ENCODE measurements at places on chromosomes 7 and 10.

DNA sequence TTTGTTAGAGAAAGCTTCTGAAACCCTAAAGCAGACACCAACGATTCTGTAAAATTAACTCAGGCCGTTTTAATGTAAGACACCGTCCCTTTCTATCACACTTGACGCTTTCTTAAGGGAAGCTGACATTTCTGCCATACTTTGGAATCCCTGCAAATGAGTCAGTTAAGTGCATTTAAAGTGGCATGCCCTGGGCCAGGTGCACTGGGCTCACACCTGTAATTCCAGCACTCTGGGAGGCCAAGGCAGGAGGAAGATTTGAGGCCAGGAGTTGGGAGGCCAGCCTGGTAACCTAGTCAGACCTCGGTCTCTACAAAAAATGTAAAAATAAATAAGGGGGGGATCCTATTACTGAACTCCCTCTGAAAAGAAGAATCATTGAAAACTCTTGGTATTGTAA, 4.4 kb downstream of the UBE2H start:
- no peak for DNase-seq

DNA sequence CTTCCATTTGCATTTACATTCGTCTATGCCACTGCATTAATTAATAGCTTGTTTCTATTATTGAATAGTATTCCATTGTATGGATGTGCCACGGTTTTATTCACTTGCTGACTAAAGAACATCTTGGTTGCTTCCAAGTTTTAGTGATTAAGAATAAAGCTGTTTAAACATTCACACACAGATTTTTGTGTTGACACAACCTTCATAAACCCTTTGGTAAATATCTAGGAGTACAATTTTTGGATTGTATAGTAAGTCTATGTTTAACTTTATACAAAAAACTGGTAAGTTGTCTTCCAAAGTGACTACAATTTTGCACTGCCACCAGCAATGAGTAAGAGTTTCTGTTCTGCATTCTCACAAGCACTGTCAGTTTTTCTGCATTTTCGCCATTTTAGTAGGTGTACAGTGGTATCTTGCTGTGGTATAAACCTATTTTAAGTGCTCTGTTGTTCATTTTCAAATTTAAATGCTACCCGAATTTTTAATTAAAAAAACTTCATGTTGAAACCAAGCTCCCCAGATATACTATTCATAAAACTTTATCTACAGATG, 121.4 kb downstream of the RNF133 start:
- no peak for DNase-seq

- DNase-seq: no peak
Measured at GRCh38 chr7:27585781-27586447, 76.8 kb downstream of the HIBADH start.

GRCh38 chr10:43255634-43256431, 11.0 kb downstream of the RASGEF1A start:
- DNase-seq: no peak

- no peak for DNase-seq
Measured at GRCh38 chr7:31335161-31335856, 5.2 kb downstream of the NEUROD6 start.

DNA sequence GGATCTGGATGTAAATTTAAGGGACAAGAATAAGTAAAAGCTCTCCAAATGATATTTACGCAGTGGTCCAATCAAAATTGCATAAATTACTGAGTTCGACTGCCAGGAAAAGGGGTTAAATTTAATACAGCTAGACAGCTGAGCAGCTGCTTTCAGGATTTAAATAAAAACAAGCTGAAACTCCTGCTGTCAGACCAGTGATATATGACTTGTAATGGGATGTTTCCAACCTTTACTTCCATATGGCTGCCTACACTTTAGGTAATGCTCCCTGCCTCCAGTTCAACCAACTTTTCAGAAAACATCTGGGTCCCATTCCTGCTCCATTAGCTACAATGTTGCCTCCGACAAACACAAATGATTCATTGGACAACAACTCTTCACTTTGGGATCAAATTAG, 326.3 kb upstream of the DGKB start:
- no peak for DNase-seq

GRCh38 chr10:59109826-59110225, 66.6 kb upstream of the PHYHIPL start:
- DNase-seq: no peak
